Type B pancreatic cell (in vitro differentiated cells): ENCODE measurements at places on chromosomes 6 and 20. TPM values are rescaled to one million over a fixed set of nuclear protein-coding genes. Genes with fewer than 3 reads are reported as not detected.

DNA sequence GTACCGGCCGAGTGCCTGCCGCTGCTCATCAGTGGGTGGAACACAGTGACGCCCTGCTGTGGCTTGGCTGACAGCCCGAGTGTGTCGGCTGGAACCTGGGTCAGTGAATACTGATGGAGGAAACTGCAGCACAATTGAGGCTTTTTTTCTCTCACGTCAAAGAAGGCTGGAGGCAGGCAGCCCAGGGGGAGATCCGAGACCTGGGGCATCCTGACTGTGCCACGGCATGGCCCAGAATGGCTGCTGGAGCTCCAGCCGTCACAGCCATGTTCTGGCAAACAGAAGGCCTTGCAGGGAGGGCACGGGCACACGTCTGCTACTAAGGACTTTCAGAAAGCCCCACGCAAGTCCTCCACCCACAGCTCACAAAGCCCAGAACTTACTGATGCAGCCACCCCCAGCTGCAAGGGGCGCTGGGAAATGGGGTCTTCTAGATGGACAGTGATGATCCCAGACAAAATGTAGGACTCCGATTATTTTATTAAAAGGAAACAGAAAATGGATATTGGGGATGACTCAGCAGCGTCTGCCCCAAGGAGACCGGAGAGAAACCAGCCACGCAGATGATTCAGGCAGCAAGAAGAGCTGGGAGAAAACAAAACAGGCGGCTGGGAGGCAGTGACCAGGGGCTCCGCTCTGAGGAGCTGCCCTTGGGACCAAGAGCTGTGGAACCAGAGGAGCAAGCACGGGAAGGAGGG lies 140.0 kb downstream of the TAF4 start:
- no peak overlapping the region for H3K4me3 ChIP-seq
- no peaks in the 10 kb centered on the region for H3K4me1 ChIP-seq
- no peak overlapping the region for H3K27ac ChIP-seq
- H3K27me3 ChIP-seq: peaks cover 2% of the 10 kb centered on the region

- H3K36me3 ChIP-seq: peaks cover 9% of the 10 kb centered on the region
- H3K4me3 ChIP-seq: no peak overlapping the region
Measured at GRCh38 chr6:30206152-30206551, 7.1 kb downstream of the TRIM26 start.

DNA sequence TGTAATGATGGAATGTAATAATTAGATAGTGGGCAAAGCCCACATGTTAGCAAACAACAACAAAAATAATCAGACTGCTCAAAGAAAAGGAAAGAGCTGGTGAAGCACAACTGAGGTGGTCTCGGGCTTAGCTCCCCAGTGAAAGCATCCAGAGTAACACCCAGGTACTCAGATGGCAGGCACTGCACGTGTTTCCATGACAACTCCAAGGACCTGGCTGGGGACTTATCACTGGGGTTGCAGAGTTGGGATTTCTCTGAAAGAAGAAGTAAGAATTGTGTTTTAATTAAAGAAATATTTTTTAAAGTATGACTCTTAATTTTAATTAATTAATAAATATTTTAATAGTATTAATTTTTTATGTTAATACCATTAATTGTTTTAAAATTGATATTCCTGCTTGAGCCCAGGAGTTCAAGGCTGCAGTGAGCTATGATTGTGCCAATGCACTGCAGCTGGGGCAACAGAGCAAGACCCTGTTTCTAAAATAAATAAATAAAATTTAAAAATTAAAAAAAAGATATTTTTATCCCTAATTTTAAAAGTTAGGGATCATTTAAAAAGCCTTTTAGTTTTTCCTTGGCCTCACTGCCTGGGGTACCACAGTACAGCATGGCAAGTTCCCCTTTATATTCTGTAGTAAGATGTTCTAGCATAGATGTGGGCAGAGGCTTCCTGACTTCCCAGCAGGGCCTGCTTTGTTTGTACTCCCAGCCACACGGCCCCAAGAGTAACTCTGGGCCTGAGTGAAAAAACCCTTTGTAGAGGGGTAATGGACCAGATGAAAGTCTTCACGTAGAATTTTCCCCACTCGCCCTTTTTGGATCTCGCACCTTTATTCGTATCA lies 42.2 kb upstream of the UST start:
- H3K27me3 ChIP-seq: no peaks in the 10 kb centered on the region
- DNase-seq: no peak
- peaks cover 7% of the 10 kb centered on the region for H3K4me1 ChIP-seq

GRCh38 chr20:25534845-25535244 lies 50.5 kb downstream of the NINL start:
- DNase-seq: no peak
- peaks cover 21% of the 10 kb centered on the region for H3K4me1 ChIP-seq
- no peak overlapping the region for H3K27ac ChIP-seq
- H3K27me3 ChIP-seq: no peaks in the 10 kb centered on the region
- peaks cover 15% of the 10 kb centered on the region for H3K36me3 ChIP-seq

DNA sequence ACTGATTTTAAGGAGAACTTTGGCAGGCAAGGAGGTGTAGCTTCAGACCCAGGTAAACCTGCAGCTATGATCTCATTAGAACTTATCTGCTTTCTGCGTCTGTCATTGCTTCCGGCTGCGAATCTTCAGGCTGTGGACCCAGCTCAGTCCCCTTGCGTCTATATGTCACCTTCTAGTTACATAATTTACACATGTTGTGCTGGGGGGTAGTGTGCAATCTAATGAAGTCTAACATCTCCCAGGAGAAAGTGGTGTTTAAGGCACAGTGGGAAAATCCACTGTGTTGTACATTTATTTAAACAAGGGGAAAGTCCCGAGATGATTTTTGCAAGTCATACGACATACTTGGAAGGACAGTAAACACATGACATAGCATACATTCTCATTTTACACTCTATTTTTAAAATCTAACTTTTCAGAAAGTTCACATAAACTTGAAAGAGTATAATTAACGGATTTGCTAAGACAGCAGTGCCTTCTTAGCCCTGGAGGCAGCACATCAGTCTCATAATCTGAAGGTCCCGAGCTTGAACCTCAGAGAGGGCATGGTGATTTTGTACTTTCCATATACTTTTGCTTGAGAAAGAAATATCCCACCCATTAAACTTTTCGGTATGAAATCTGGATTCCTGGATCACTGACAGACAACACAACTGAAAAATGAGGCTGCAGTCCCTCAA lies 35.2 kb downstream of the GPX6 start:
- DNase-seq: no peak
- no peaks in the 10 kb centered on the region for H3K36me3 ChIP-seq
- H3K27me3 ChIP-seq: peaks cover 62% of the 10 kb centered on the region
- no peaks in the 10 kb centered on the region for H3K4me1 ChIP-seq
- H3K27ac ChIP-seq: no peak overlapping the region

GRCh38 chr6:158938811-158939254 lies 61.2 kb downstream of the RSPH3 start:
- H3K36me3 ChIP-seq: no peaks in the 10 kb centered on the region
- H3K27ac ChIP-seq: peak overlapping the region; percentile 51
- H3K4me1 ChIP-seq: peaks cover 7% of the 10 kb centered on the region
- no peaks in the 10 kb centered on the region for H3K27me3 ChIP-seq
- no peak for DNase-seq

GRCh38 chr20:47296950-47297349 lies 59.5 kb downstream of the ZMYND8 start:
- H3K4me3 ChIP-seq: no peak overlapping the region
- no peaks in the 10 kb centered on the region for H3K27me3 ChIP-seq
- H3K36me3 ChIP-seq: peaks cover 47% of the 10 kb centered on the region
- no peaks in the 10 kb centered on the region for H3K4me1 ChIP-seq

LTA gene
- 0.22 TPM in 1 of 2 replicates, not detected in the other for total RNA-seq

FOXS1 gene
- 0.22 TPM in 1 of 2 replicates, not detected in the other for total RNA-seq

BMP7 gene
- 115 and 287 TPM in 2 replicates for total RNA-seq
